HAP-1 (cell line): ENCODE measurements at places on chromosomes 16 and 17.

DNA sequence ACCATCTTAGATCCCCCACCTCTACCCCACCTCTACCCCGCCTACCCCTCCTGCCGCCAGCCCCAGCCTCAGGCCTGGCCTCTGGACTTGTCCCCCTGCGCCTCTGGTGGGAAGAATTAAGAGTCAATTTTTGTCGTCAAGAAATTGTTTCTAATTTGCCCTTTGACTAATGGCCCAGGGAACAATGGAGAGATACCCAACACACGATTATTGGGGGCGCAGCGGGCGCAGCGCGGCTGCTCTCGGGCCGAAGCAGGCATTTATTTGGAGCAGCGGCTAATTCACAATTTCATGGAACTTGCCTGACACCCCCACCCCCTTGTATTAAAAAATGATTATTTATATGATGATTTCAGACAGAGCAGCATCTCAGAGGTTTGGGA is 4.4 kb upstream of the BAHCC1 start:
- no peak for DNase-seq

DNA sequence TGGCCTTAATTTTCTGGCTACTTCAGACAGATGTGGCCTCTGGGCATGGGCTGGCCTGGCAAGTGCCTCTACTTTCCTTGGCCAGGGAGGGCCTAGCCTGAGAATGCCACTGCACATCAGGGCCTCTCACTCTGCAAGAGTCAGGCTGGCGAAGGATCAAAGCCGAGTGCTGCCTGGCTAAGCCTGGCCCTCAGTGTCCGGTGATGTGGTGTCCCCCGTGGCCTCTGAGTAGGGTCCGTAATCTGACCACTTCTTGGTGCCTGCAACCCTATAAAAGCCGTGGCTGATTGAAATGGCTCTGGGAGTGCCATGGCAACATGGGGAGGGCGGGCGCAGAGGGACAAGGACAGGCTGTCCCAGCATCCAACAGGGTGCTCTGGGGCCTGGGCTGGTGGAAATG is 30.2 kb downstream of the TBX4 start:
- DNase-seq: no peak

GRCh38 chr16:81397058-81397878 is 47.3 kb upstream of the CMIP start:
- DNase-seq: no peak

DNA sequence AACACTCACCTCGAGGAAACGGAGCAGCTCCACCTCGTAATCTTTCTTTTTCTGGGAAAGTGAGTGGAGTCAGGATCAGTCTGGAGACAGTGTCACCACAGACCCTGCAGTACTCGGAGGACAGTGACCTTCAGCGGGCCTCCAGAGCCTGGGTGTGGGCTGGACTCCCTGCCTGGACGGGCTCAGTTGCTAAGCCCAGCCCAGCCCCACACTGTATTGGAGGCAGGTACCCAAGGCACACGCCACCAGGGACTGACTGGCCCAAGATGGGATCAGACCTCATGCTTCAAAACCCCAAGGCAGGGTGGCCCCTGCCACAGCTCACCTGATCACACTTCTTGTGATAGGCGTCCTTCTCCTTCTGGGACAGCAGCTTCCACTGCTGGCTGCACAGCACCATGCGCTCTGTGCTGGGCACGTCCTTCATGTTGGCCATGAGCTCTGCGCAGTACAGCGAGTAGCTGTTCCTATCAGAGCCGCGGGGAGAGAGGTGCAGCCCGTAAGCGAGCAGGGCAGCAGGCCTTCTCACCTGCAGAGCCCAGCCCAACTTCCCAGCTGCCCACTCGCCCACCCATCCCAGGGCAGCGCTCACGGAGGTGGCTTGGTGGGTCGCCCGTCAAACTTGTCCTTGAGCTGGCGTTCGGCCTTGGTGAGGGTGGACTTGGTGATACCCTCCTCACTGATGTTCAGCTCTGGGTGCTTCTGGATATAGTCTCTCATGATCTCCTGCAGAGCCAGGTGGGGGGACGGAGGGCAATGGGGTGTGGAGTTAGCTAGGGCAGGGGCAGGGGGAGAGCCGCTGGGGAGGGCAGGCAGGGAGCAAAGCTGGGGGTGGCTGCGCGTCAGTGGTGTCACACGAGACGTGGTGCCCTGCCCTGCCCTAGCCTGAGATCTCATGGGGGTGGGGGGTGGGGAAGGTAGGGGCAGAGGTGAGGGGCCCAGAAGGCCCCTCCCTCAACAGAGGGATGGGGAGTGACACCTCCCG is 7.9 kb downstream of the UBTF start:
- DNase-seq: no peak

- DNase-seq: no peak
Measured at GRCh38 chr17:78828470-78829185, 12.0 kb downstream of the USP36 start.

DNA sequence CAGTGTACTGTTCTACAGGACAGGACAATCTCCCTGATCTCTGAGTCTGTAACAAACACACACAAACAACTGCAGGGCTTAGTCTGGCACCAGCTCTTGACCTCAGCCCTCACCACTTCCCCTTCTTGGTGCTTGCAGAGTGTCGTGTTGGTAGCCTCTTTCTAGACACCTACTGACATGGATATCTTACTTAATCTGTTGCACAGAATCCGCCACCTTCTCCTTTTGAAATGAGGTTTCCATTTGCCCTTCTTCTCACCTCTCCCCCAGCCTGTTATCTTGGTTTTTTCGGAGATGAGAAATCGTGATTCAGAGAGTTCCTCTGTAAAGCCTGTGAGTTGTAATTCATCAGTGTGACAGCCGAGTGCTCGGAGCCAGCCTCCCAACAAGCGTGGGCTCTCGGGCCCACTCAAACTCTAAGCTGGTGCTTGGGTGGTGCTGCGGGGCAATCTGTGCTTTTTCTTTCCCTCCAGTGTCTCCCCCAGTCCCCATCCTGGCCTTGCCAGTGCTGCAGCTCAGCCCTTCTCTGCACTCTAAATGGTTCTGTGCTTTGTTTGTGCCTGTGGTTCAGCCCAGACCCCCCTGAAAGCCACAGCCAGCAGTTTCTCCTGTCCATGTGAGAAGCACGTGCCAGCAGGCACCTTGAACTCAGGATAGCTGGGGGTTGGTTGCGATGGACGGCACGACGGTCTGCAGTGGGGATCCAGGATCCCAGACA is 28.1 kb downstream of the KIAA0513 start:
- no peak for DNase-seq

DNA sequence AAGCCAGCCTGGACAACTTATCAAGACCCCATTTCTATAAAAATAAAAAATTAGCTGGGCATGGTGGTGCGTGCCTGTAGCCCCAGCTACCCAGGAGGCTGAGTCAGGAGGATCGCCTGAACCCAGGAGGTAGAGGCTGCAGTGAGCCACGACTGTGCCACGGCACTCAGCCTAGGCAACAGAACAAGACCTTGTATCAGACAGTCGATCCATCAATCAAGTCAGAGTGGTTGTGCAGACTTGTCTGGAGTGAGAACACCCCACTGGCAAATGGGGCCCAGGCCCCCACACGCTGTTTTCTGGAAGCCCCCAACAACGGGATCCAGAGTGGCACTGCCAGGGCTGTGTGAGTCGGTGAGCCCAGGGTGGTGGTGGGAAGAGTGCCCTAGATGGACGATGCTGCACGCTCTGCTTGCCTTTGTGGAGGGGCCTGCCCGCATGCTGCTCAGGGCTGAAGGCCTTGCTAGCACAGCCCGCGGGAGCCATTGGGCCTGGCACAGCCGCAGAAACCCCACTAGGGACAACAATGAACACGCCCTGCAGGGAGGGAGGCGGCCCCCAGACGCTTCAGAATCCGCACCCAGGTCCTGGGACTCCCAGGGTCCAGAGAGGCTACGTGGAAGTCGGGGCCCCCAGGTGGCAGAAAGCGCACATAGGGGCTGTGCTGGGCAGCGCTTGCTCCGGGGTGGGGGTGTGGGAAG is 80.1 kb upstream of the GNG13 start:
- no peak for DNase-seq

DNA sequence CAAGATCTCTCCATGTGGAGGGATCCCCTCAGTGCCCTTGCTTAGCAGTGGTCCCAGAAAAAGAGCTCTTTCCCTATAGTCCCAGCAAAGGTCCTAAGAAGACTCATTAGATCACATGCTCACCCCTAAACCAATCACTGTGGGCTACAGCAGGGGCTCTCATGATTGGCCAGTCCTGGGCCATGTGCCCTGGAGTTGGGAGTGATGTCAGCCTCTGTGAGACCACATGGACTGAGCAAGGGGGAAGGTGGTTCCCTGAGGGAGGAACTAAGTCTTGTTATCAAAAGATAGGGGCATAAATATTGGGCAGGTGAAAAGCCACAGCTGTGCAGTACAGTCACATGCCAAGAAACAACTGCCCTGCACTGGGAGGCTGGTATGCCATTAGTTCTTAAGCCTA is 51.3 kb downstream of the SCNN1B start:
- DNase-seq: no peak

DNA sequence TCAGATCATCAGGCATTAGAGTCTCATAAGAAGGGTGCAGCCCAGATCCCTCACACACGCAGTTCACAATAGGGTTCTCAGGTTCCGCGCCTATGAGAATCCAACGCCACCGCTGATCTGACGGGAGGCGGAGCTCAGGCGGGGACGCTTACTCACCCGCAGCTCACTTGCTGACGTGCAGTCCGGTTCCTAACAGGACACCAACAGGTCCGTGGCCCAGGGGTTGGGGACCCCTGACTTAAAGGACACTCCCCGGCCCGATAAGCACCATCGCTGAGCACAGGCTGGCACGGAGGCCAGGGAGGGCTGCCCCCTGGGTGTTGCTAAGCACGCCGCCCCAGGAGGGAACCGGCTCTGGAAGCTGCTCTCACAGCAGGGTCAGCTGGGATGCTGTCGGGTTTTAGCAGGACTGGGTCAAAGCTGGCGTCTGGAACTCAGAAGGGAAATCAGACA is 30.1 kb upstream of the BAHCC1 start:
- no peak for DNase-seq

DNA sequence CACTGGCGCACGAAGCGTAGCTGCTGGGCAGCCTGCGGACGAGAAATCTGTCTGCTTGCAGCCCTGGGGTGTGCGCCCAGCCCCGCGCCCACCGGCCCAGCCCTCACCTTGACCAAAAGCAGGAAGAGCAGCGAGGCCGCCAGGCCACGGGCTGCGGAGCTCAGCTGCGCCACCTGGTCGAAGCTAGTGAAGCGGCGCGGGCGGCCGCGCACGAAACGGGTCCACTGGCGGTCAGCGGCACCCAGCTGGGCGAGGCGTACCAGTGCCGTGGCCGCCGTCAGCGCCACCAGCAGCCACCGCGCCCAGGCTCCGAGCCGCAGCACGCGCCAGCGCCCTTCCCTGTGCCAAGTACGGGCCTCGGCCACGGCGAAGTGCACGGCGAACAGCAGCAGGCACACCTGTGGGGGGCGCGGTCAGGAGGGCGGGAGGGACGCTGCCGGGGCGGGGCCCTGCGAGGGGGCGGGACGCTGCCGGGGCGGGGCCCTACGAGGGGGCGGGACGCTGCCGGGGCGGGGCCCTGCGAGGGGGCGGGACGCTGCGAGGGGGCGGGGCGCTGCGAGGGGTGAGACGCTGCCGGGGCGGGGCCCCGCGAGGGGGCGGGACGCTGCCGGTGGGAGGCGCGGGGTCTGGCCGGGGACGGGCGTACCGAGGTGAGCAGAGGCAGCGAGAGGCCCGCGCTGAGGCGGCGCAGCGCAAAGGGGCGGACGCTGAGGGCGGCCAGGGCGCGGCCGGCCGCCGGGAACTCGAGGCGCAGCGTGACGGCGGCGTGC is 43.2 kb downstream of the TSC2 start:
- no peak for DNase-seq

DNA sequence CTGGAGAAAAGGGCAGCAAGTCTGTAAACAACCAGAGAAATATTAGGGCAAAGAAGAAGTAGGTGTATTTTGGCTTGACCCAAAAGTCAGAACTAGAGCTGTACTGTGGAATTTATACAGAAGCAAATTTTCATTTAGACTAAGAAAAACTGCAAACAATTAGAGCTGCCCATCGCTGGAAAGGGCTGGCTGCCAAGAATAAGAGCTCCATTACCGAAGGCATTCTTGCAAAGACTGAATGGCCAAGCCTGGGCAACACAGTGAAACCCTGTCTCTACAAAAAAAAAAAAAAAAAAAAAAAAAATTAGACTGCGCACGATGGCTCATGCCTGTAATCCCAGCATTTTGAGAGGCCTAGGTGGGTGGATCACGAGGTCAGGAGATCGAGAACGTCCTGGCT is 53.9 kb upstream of the TMC5 start:
- DNase-seq: no peak

DNA sequence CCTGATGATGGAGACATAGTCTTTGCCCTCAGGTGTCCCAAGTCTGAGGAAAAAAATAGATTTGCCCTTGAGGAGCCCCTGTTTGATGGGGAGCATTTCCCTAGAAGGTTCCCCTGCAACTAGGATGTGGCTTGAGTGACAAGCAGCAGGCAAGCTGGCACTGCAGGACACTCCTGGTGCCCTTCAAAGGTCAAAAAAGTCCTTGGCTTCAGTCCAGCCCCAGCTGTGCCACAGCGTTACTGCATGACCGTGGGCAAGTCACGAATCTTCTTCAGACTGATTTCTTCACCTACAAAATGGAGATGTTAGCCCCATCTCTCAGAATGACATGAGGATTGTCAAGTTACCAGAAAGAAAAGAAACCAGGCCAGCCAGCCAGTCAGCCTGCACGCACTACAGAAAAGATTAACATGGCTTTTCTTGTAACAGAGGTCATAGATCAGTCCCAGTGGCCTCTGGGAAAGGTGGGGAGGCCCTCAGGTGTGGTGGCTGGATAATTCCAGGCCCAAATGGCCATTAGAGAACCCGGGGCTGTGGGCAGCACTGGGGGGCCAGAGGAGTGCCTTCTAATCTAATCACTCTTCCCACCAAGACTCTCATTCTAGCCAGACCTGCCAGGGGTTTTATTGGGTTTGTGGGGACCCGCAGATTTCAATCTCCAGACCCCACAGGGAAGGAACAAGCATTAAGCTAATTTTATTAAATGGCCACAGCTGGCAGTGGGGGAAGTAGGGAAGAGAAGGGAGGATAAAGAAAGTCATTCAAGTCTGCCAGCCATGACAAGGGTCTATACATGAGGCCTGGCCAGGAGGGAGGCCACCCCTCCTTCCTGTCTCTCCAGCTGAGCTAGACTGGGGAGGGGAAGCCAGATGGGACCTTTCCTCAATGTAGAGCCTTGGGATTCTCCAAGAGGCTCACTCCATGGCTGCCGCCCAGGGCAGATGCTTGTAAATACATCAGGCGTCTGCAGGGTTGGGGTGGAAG is 9.7 kb upstream of the KIF18B start:
- no peak for DNase-seq
